ENCODE measurements at places on chromosomes 12 and 14. TPM values are rescaled to one million over a fixed set of nuclear protein-coding genes. Genes with fewer than 3 reads are reported as not detected.

Gene CERS5
- 32.3 TPM for polyA plus RNA-seq

DNA sequence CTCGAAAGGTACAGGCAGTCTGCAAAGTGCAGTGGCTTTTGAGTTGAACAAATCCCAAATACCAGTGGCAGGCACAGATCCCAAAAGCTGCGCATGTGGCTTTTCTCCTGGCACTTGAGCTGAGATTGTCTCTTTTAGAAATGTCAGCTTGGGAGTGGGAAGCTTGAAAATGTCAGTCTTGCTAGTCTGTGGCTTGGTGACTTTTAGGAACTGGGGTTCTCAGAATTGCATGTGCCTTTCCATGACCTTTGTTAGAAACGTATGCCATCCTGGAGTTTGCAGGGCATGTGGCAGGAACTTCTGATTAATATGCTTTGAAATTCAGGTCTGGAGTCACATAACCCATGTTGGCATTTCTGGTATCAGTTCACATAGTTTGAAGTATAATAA lies 182.1 kb downstream of the CHST11 start:
- peaks cover 42% of the 10 kb centered on the region for H3K4me1 ChIP-seq
- H3K27me3 ChIP-seq: no peaks in the 10 kb centered on the region
- peak overlapping the region; percentile 66 for H3K27ac ChIP-seq
- H3K36me3 ChIP-seq: no peaks in the 10 kb centered on the region
- no peak overlapping the region for H3K4me3 ChIP-seq

DNA sequence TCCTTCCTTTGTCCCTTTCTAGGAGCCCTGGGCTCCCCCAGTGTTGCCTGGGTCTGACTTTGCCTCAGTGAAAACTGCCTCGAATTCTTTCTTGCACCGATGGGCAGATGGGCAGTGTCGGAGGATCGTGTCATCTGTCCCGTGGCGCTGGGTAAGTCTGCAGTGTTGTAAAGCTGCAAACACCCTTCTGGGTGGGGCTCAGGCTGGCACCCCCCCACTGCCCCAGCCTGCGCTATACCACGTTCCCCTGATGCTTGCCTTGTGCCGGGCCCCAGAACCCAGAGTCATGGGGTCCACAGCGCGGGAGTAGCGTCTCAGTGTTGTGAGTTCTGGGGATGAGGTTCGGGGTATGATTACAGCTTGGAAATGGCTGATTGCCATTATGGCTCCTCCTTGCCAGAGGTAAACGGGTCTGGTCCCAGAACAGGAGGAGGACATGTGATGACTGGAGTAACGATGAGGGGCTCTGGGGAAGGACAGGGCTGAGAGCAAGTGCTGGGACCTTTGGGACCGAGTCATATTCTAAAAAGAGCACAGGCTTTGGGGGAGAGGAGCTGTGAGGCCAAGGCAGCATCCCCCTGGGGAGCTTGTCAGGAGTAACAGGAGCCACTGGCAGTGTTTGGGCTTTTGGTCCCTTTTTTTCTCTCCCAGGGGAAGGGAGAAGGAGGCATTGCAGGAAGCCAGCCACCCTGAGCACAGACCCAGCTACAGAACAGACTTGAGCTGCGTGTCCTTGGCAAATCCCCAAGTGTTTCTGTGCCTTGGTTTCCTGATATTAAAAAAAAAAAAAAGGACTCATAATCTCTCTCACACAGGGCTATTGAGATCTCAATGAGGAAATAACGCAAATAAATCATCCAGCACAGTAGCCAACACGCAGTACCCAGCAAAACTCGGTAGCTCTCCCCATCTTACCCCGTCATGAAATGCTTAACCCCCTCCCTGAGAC lies 4.3 kb downstream of the RTL1 start:
- H3K27ac ChIP-seq: no peak overlapping the region
- no peak for DNase-seq
- H3K36me3 ChIP-seq: no peaks in the 10 kb centered on the region
- H3K4me1 ChIP-seq: no peaks in the 10 kb centered on the region

- H3K36me3 ChIP-seq: no peaks in the 10 kb centered on the region
- no peak overlapping the region for H3K4me3 ChIP-seq
- peaks cover 4% of the 10 kb centered on the region for H3K4me1 ChIP-seq
- H3K27ac ChIP-seq: no peak overlapping the region
- no peak for DNase-seq
- no peaks in the 10 kb centered on the region for H3K27me3 ChIP-seq
These were observed 419.0 kb downstream of the RAD51B start for GRCh38 chr14:68238551-68238950.

DNA sequence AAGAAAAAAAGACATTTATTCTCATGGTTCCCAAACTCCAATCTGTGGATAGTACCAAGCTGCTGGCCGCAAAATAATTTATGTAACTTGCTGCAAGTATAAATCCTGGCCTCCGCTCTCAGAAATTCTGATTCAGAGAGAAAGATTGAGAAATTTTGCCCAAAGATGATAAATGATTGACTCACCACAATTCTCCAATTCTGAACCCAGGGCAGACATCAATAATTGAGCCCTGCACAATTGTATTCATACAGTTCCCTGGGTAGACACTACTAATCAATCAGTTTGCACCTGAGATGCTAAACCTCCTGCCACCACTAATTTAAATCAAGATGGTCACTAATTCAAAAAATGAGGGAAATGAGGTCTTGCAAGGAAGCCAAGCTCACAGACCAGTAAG lies 38.2 kb downstream of the TRPV4 start:
- H3K36me3 ChIP-seq: no peaks in the 10 kb centered on the region
- no peak overlapping the region for H3K4me3 ChIP-seq
- no peak overlapping the region for H3K27ac ChIP-seq

DNA sequence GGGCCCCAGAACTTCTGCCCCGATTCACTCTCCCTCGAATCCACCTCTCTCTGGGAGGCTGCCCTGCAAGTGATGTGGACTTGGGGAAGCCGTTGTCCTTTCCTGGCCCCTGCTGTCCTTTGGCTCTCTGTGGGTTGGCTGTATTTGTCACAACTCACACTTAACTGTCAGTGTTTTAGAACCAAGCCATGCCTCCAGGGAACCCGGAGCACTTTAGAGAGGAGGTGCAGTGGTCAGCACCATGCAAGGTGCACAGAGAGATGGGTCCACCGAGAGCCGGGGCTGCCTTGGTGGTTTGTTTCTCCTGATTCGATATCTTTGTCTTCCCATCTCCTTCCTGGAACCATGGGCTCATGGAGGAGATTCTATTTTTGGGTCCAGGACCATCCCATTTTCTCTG lies 129.5 kb upstream of the RTL1 start:
- H3K27me3 ChIP-seq: no peaks in the 10 kb centered on the region
- no peak overlapping the region for H3K27ac ChIP-seq
- no peak for DNase-seq
- no peak overlapping the region for H3K4me3 ChIP-seq

DNA sequence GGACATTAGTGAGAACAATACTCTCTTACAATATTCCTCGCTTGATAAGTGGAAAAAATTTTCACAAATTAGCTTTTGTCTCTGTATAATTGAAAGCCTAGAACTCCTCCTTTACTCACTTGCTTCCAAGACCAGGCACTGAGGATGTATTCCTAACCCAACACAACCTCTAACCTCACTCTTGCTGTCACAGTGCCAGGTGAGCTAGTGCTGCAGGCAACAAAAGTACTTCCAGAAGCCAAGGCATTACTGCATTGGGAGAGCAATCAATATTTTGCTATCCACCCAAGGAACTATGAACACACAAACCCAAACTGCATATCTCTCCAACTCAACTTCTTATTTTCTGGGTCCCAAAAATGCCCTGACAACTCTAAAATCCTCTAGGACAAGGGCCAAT lies 1081.0 kb downstream of the VRK1 start:
- H3K4me1 ChIP-seq: no peaks in the 10 kb centered on the region
- no peak overlapping the region for H3K4me3 ChIP-seq
- no peak overlapping the region for H3K27ac ChIP-seq
- DNase-seq: no peak

DNA sequence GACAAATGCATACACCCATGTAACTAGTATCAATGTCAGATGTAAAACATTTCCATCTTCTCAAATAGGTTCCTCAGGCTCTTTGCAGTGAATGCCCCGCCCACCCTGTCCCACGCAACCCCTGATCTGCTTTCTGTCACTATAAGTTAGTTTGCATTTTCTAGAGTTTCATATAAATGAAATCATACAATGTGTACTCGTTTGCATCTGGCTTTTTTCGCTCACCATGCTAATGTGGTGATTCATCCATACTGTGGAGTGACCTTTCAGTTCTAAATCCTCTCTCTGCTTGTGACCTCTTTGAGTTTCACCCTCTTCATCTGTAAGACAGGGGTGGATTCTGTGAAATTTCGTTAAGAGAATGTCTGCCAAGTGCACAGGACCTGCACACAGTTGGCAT lies 30.6 kb upstream of the MSI1 start:
- no peaks in the 10 kb centered on the region for H3K36me3 ChIP-seq
- no peak overlapping the region for H3K4me3 ChIP-seq
- no peak for DNase-seq
- H3K27ac ChIP-seq: no peak overlapping the region

Measured in B cell (primary cell).